Stimulated activated CD4-positive, alpha-beta T cell treated with anti-CD3 and anti-CD28 coated beads, Interleukin-12 subunit alpha, Interleukin-12 subunit beta, amount 100 ng/mL, for 4 hours (primary cell): ENCODE measurements at places on chromosomes 3 and 15.

GRCh38 chr3:62558549-62559112, 185.3 kb upstream of the FEZF2 start:
- DNase-seq: no peak

GRCh38 chr3:136074546-136075170, 109.1 kb downstream of the PPP2R3A start:
- no peak for DNase-seq

- no peak for DNase-seq
These were observed 11.4 kb upstream of the OCA2 start for GRCh38 chr15:28110481-28110881.

DNA sequence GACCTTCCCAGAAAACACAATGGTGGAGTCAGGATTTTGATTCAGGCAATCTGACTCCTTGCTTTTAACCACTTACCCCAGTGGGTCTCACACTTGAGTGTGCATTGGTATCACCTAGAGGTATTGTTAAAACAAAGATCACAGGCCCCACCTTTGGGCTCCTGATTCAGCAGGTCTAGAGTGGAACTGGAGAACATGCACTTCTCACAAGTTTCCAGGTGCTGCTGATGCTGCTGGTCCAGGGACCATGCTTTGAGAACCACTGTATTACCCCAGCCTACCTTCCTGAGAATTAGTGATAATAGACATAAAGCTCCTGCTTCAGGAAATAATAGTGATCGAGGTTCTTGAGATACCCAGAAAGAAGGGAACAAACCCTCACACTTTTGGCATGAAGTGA, 466.9 kb downstream of the EPHB1 start:
- no peak for DNase-seq

GRCh38 chr3:121723485-121723884, 26.1 kb downstream of the GOLGB1 start:
- no peak for DNase-seq
